ENCODE measurements at places on chromosomes 16 and 17.

DNA sequence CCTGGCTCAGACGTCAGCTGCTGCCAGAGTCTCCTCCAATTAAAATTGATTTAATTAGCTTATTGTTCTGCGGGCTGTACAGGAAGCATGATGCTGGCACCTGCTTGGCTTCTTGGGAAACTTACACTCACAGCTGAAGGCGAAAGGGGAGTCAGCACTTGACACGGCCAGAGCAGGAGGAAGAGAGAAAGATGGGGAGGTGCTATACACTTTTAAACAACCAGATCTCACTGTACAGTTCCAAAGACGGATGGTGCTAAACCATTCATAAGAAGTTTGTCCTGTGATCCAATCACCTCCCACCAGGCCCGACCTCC, 1.4 kb upstream of the PRDM7 start:
- no peak for ATAC-seq

- no peak for ATAC-seq
These were observed 30.7 kb upstream of the CCNF start for GRCh38 chr16:2398520-2398919.

DNA sequence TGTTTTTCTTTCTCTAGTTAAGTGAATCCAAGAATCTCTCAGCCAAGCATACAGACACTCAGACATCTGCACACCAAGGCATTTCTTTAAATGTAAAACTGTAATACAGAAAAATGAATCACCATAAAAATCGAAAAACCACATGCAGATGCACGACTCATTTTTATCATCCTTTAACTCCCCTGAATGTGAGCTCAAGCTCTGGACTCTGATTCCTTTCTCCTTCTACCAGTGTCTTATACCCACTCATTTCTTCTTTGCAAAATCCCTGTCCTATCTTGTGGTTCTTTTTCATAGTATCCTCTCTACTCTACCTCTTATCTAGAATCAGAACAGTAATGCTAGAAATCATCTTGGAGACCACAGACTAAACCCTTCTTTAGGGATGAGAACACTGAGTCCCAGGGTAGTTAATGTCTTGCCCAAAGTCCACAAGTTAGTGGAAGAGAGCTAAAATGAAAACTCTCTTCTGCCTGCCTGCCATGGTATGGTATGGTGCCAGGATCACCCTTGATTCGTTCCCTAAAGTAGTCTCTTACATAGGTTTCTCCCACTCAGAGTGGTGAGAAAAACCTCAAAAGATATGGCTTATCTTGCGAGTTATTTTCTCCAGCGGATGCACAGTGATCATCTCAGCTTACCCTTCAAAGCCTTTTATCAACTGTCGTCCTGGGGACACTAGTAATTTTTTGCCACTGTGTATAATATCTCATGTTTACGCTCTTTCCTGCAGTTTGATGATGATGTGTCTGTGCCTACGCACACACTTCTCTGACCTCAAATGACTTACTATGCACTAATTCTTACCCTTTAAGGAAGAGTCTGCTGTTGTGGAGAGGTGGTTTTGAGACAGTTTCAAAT, 30.2 kb downstream of the BRD7 start:
- ATAC-seq, result peak; percentile 72

DNA sequence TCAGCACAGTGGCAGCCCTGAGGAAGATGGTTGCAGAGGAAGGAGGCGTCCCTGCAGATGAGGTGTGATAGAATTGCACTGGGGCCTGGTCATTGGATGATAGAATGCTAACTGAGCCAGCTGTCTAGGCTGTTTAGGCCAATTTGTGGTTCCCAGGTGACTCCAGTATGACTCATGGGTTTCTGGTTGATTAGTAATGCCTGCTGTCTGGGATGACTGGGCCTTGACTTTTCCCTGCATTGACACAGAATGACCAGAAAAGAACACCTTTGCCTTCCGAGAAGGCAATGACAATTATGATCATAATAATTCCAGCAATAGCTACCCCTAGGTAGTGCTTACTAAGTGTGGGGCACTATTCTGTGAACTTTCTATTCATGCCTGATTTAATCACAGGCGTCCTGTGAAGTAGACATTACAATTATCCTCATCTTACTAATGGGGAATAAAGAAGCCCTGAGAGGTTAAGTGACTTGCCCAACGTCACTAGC, 31.5 kb downstream of the USP43 start:
- peak; percentile 93 for ATAC-seq

- ATAC-seq, result no peak
These were observed 1852.1 kb downstream of the TP53TG3F start for GRCh38 chr16:35311475-35311874.

Measured in activated T-helper 17 cell treated with anti-CD3 and anti-CD28 coated beads, Interleukin-2, amount 50 U/mL, for 72 hours (primary cell).